ENCODE measurements at places on chromosomes 6 and 20.

DNA sequence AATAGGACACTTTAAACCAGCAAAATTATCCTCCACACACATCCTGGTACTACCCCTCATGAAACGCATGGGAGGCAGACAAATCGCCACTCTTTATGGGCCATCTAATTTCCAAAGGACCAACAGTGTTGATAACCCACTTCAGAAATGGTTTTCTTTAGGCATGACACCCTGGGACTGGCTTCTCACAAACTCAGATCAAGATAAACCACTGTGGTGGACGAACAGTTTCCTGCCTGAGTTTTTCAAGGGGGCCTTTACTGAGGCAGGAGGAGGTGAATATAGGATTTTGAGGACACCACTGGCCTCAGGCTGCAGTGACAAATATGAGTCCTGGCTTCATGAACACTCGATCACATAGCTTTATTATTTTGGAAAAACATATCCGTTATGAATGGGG lies 26.0 kb downstream of the TRAM2 start:
- DNase-seq: no peak

DNA sequence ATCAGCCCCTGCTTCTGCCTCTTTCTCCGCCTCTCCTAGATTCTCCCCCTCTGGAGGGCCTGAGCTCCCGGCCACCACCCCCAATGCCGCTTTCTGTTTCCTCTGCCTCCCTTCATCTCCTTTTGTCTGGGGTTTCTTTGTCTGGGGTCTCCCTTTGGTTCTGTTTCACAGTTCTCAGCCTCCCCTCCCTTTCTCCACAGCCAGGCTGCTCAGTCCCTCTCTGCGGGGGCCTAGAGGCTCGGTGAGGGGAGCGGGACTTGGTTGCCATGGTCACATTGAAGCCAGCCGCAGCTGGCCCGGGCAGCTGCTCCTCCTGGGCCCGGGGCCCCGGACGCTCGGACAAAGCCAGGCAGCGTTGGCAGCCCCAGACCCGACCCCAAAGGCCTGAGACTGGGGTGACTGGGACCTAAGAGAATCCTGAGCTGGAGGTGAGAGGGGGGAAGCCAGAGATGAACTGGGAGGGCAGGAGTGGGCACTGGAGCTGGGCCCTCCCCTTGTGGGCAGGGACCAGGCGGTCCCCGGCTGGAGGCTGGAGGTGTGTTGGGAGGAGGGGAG lies 3.5 kb upstream of the DDR1 start:
- DNase-seq: no peak

DNA sequence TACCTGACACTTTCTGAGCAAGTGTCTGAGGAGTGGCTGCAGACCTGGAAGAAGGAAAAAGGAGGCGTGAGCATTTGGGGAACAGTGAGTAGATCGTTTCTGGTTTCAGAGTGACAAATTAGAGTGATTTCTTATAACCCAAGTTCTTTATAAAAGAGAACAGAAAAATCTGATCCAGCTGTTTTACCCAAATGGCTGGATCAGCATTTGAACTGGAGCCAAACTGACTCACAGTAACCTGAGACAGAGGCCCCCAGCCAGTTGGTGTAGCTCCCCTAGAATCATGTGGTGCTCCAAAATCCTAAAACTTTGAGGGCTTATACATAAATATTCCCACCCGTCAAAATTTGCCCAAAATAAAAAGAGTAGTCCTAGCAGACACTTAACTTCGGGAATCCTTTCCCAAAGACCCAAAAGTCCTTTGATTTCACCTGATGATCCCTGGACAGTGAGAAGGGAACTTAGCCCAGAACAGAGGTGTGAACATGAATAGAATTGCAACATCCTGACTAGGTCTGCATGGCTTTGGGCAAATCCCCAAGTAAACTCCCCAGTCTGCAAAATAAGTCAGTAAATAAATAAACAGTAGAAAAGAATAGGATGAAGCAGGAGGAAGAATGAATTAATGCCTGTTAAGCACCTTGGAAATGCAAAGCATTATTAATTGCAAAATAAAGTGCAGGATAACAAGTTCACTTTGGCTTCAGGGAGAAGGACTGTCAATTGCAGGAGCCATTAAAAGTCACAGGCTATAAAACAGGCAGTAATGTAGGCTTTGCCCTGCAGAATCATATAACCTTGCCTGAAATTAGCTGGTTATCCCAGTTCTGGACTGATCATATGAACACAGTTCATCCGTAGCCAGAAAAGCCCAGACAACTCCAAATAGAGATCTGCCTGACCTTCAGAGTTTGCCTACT lies 262.0 kb upstream of the JARID2 start:
- no peak for DNase-seq

DNA sequence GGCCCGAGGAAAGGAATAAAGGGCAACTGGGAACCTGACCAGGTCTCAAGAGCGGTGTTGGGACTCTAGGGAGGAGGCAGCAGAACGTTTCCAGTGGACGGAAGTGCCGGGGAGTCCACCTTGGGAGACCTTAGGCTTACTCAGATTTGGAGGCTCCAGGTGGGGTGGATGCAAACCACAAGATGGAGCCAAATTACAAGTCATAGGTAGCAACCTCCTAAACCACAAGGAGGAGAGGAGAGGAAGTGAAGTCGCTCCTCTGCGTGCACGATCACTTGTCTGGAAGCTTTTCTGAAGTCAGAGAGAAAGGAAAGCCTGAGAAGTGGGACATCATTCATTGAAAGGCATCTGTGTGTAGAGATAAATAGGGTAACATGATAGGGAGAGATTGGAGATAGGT lies 9.3 kb downstream of the HLA-DOA start:
- DNase-seq: no peak

DNA sequence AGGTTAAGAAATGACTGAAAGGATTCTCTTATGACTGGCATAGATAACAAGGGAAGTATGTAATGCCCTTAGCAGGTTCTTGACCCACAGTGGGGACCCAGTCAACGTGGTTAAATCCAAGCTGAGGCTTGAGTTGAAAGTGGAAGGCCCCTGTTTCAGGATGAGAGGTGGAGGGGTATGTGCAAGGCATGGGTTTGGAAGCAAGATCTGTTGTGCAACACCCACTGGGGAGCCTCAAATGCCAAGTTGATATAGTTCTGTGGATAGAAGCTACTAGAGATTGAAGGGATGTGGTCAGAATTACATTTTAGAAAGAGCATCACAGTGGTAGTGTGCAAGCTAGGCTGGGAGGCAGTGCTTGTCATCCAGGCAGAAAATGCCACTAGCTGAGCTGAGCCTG lies 5.1 kb downstream of the PABPC1L start:
- no peak for DNase-seq

GRCh38 chr6:35581633-35582032 lies 68.9 kb upstream of the TULP1 start:
- no peak for DNase-seq

GRCh38 chr20:62625516-62625915 lies 16.8 kb upstream of the SLCO4A1 start:
- no peak for DNase-seq

- DNase-seq: no peak
Observed at GRCh38 chr6:21489826-21490225, 103.7 kb upstream of the SOX4 start.

- no peak for DNase-seq
Observed at GRCh38 chr6:137698636-137699030, 168.4 kb upstream of the TNFAIP3 start.

DNA sequence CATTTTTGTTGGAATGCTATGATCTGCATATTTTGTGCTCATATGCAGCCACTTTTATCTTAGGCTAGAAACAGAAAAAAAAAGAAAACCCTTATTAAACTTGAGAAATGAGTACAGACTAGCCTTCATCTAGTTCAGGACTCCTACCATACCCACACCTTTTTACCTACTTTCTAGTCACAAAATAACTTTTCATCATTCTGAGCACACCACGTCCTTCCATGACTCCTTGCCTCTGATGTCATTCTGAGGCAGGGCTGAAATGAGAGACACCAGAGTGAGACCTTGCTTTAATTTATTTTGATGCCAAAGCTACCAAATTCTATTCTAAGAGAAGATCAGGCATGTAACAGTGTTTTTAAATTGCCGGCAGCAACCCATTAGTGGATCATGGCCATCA lies 38.8 kb downstream of the SNX3 start:
- no peak for DNase-seq

DNA sequence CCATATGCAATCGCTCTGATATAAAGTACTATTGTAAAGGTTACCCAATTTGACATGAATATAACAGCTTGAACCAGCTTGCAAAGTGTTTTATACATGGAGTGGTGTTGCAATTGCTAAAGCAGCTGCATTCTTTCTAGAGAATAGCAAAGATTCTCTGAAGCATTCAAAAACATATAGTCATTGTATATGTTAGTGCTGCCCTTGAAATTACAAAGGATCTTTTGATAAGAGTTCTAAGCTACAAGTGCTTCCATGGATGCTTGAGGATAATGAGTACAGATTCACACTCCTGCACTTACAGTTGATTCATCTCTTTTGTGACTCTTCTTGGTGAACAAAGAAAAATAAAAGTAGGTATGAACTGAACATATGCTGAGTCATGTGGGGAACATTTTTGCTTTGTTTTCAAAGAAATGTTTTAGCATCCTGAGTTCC lies 175.7 kb downstream of the ALDH8A1 start:
- no peak for DNase-seq

DNA sequence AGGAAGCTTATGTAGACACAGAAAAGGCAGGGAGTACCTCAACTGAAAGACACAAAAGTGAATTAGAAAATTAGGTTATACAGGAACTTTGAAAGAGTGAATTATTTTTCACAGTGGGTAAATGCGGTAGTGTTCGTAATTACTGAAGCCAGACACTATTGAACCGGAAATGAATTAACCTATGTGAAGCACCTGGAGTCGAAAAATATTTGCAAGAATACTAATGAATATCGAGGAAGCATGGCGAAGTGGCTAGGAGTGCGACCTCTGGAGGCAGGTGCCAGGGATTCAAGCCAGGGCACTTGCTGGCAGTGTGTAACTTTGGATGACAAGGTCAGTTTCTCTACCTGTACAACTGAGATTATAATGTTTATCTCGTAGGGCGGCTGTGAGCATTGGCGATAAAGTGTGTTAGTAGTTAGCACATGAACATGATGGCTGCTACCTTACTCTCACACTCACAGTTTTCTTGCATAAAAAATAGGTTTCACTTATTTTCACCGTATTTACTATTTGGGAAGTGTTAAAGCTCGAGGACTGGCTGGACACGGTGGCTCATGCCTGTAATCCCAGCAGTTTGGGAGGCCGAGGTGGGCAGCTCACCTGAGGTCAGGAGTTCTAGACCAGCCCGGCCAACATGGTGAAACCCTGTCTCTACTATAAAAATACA lies 567 bp upstream of the SLC18B1 start:
- no peak for DNase-seq

DNA sequence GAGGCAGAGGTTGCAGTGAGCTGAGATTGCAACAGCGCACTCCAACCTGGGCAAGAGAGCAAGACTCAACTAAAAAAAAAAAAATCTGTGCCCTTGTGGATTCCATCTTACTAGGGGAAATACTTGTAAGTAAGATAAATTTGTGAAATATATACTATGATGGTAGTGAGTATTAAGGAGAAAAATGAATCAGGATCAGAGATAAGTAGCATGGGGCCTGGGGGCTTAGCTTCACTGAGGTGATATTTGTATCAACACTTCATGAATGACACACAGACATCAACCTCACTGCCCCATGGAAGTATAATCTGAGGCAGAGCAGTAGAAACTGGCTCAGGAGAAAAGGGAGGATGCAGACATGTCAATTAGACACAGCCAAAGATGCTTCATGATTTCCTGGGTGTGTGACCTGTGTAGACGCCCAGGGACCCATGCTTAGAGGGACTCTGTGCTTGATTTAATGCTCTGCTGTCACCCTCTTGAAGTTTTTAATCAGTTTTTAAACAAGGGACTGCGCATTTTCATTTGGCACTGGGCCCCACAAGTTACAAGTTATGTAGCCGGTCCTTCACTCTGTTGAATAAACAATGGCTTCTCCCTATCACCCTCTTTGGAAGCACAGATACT lies 41.9 kb downstream of the PCNA start:
- DNase-seq: no peak

GRCh38 chr20:59221049-59221706 lies 57.6 kb downstream of the ZNF831 start:
- DNase-seq: no peak

- DNase-seq: no peak
Observed at GRCh38 chr20:25188218-25188617, 7.3 kb upstream of the ENTPD6 start.

DNA sequence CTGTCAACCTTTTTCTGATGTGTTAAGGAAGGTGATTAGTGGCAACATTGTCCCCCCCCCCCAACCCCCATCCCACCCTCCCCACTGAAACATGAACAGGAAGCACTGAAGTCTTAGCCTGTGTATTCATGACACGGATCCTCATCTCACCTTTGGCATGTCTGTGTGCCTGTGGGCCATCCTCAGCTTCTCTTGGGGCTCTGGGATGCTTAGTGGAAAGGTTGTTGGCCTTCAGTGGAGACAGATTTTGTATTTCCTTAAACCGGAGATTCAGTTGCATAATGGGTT lies 93.6 kb downstream of the RREB1 start:
- no peak for DNase-seq

DNA sequence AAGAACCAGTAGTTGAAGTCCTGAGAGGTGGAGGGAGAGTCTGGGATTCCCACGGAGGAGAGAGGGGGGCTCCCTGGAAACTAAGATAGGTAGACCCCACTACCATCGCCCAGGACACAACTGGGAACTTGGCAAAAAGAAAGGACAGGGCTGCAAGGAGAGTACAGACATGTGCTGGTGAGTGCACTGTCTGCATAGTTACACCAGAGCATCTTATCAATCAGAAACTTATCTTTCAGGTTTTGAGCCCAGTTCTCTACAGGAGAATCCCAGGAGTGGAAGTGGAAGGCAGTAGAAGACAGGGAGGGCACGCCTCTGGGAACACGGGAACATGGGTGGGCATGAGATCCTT lies 12.2 kb downstream of the NFKBIL1 start:
- no peak for DNase-seq

DNA sequence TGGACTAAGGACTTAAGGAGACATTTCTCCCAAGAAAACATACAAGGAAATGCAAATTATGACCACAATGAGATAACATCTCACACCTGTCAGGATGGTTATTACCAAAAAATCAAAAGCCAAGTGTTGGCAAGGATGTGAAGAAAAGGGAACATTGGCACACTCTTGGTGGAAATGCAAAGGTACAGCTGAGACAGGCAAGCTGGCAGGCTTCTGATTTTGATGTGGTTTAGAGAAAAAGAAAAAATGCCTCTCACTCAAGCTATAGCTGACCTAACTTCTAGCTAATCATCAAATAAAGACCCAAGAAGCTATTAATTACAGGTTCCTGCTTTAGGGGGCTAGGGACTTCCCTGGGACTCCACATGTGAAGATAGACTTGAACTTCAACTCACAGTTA lies 139.8 kb downstream of the THEMIS start:
- DNase-seq: no peak
